ENCODE measurements at places on chromosomes 4 and X.

DNA sequence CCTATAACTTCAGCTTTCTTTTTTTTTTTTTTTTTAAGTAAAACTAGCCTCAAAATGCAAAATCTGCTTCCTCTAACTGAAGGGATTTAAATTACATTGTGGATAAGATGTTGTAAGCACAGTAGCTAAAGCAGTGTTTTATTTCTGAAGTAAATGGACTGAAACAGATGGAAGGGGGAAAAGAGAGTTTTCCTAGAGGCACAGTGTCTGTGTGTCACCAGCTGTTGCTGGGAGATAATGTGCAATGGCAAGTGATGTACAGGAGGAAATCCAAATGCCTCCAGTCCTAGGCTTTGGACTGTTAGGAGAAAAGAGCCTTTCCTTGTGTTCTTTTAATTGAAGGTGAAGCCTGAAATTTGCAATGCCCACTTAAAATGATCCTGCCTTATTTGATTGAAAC lies 672.1 kb downstream of the GRXCR1 start:
- no peak for DNase-seq

- no peak for DNase-seq
Observed at GRCh38 chr4:25756503-25756902, 100.9 kb downstream of the SLC34A2 start.

- DNase-seq: no peak
Observed at GRCh38 chrX:86887341-86887740, 630.3 kb upstream of the KLHL4 start.

GRCh38 chrX:131763674-131764073 lies 219.8 kb downstream of the OR13H1 start:
- DNase-seq: no peak

DNA sequence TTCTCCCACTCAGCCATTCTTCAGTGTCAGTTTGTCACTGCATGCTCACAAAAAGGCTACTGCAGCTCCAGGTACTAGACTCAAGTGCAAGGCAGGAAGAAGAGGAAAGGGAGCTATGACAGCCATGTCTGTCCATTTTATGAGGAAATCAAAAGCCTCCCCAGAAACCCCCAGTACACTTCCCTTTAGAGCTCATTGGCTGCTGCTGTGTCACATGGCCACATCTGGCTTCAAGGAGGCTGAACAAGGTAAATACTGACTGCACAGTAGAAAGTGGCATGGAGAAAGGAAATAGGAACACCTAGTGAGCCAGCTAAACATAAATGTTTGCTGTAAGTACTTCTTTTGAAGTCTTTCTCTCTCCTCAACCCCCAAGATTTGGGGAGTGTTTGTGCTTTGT lies 67.2 kb upstream of the FRAS1 start:
- no peak for DNase-seq

DNA sequence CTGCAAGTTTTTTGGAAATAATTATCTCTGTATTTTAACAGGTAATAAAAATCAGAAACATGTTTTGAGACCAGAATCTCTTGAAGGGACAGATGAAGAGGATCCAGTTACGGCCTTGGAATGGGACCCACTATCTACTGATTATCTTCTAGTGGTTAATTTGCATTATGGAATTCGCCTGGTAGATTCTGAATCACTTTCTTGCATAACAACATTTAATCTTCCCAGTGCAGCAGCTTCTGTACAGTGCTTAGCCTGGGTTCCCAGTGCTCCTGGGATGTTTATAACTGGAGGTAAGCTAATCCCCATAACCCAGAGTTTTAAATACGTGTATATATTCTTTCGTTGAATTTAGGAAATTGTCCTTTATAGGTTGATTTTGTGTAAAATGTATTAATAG lies 59.4 kb downstream of the WDR17 start:
- no peak for DNase-seq

GRCh38 chr4:34039766-34040165 lies 2204.5 kb downstream of the ARAP2 start:
- no peak for DNase-seq

GRCh38 chrX:135264206-135264605 lies 12.3 kb downstream of the ETDA start:
- DNase-seq: no peak

DNA sequence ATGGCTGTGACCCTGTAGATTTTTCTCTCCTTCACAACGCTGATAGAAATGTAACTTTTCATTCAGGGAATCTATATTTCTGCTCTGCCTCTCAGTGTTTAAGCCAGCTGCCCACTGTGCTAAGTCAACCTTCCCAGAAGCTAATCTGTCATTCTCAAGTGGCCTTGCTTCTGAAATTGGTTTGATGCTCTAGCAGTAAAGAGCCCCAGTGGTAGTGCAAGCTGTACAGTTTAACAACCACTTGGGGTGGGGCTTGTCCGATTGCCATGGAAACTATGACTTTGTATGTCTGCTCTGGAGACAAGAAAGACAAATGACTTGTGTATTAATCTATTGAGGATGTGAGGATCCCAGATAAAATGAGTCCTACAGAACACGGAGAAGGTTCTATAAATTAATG lies 620.9 kb upstream of the GALNT7 start:
- DNase-seq: no peak

DNA sequence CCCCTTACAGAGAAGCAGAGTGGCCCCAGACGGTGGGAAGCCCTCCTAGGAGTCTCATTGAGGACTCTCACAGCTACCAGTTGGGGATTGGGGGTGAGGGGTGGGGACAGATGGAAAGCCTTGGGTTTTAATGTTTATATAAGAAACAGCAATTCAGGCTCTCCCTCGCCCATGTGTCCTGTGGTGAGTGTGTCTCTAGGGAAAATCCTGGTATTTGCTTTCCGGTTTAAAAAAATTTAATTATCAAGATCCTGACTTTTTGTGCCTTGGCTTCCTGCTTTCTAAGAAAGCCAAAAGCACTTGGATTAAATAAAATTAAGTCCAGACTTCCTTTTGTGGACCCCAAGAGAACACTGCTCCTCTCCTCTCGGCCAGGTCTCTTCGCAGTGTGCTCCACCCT lies 93.8 kb downstream of the SOWAHB start:
- no peak for DNase-seq

- DNase-seq: no peak
Observed at GRCh38 chr4:121773883-121774282, 8.9 kb upstream of the SMIM43 start.

DNA sequence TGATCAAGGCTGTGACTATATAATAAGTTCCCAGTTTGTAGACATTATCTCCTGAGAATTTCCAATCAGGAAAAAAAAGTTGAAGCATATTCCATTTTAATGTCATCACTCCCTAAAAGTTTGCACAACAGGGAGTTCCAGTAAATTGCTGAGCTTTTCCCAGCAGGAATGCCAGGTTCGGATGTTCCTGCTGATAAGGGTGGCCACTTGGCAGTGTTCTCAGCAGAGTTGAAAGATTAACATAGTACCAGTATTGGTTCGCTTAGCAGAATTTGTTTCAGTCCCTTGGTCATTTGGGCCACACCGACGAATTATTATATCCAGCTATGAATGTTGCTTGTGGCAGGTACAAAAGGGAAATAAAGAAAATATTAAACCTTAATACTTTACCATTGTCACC lies 5.2 kb upstream of the CXCL2 start:
- no peak for DNase-seq

DNA sequence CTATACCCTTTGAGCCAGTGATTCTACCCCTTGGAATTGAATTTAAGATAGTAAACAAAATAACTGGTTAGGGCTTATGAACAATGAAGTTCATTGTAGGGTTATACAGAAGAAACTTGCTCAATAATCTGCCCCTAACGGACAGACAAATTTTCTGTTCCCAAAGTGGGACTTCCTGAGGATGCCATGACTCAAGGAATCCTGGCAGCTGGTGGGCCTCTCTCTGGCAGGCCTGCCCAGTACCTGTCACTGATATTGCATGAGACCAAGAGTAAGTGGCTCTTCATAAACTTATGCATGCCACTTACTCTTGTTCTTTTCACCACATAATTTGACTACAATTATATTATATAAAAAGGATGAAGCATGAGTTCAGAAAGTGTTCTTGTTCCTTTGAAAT lies 41.5 kb downstream of the GPRIN3 start:
- DNase-seq: no peak

DNA sequence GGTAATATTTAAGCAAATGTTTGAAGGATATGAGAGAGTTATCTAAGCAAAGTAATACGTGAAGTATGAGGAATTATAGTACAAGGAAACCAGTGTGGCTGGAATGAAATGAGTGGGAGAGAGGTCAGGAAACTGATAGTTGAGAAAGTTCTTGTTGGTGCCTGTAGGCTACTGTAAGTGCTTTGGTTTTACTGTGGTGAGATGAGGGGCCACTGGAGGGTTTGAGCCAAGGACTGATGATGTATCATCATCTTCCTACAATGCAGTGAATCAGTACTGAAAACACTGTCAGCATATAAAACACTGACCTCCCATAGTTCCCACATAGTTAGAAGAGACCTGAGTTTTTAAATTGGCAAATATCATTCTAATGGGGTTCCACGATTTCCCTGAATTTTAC lies 367.5 kb upstream of the CTSO start:
- DNase-seq: no peak

DNA sequence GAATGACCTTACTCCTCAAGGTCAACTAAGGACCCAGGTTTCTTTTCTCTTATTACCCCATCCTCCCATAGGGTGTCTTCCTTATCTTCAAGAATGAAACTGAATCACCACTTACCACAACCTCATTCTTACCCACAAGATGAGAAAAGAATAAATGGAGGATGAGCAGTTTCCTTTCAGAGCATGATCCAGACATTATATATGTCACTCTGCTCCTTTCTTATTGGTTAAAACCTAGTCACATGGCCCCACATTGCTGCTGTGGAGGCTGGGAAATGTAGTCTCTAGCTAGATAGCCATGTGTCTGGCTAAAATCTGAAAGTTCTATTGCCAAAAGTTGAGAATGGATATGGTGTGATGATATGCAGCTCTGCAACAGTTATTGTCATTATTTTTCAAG lies 62.4 kb upstream of the RAI2 start:
- no peak for DNase-seq

DNA sequence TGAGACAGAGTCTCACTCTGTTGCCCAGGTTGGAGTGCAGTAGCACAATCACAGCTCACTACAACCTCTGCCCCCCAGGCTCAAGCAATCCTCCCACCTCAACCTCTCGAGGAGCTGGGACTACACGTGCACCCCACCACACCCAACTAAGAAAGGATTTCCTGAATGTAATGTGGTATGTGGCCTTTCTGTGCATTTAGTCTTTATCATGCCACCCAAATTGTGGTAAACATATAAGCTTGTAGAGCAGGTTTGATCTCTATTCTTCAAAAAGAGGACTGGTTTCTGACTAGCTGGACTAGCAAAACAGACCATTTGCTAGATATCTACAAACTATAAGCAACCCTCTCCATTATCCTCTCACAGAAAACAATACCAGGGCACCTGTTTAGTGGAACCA lies 33.6 kb downstream of the ELOVL6 start:
- DNase-seq: no peak

DNA sequence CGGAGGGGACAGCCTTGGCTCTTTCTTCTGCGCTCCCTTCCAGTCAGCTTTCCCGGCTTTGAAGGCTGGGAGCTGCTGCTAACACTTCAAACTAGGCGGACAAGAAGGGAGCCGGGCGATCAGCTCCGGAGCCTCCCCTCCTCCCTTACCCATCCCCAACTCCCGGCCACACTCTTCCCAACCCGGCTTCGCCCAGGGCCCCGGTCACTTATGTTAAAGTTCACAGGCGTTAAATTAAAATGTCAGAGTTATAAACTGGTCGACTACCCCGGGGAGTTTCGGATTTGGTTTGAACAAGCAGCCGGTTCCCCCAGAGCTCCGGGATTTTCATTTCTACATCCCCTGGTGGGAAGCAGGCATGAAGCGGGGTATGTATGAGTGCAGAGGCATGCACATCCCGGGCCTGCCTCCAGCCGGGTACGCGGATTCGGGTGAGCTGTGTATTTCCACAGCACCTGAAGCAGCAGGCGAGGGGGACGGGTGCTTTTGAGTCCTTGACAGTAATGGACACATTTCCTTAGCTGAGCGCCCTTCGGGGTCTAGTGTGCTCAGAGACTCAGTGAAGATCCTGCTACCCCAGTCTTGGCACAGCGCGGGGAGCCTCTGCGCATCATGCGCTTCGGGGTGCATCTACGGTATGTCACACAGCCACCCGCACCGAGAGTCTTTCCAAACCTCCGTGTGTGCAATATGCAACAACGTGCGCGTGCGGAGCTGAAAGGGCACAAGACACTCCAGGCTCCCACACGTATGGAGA lies 880 bp downstream of the UNC5C start:
- no peak for DNase-seq

DNA sequence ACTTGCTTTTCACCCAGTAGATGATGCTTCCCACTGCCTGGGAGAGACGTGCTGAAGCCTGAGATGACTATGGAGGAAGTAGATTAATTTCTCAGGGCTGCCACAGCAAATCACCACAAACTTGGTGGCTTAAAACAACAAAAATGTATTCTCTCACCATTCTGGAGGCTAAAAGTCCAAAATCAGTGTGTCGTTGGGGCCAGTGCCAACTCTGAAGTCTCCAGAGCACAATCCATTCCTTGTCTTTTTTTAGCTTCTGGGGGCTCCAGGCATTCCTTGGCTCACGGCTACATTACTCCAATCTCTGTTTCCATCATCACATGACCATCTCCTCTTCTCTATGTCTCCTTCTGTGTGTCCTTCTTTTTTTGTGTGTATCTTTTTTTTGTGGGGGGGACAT lies 105.8 kb upstream of the C1QTNF7 start:
- DNase-seq: no peak

DNA sequence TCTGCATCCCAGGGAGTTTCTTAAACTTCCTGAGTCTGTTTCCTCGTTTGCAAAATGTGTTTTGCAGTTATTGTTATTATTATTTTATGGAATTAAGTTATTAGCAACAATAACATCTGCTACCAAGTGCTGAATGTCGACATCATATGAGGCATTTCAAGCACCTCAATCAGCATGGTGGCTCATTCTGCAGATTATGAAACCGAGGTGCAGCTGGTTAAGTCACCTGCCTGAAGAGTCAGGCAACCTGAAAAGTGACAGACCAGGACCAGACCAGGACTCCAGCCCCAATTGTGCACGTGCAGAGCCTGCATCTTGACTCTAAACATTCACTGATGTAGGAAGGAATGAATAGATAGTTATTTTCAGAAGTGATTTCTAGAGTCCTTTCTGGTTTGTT lies 99.8 kb downstream of the AFAP1 start:
- no peak for DNase-seq

DNA sequence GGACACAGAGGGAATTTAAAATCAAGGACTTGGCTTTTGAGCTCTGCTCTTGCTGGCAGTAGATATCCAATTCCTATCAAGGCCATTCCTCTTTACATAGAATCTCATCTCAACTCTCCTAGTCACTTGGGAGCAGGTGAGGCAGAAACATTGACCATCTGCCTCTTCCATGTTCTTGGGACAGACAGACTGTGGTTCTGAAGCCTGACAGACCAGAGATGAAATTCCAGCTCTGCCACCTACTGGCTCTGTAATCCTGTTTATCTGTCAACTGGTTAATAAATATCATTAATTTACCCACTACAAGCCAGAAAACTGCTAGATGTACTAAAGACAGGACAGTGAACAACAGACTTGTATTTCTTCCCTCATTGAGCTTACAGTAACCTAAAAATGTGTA lies 300.8 kb downstream of the ADGRL3 start:
- DNase-seq: no peak
